ENCODE measurements at places on chromosomes 7 and 10.

GRCh38 chr10:33005322-33006301 is 47.6 kb upstream of the ITGB1 start:
- DNase-seq: no peak

GRCh38 chr10:59064080-59064692 is 112.3 kb upstream of the PHYHIPL start:
- no peak for DNase-seq

DNA sequence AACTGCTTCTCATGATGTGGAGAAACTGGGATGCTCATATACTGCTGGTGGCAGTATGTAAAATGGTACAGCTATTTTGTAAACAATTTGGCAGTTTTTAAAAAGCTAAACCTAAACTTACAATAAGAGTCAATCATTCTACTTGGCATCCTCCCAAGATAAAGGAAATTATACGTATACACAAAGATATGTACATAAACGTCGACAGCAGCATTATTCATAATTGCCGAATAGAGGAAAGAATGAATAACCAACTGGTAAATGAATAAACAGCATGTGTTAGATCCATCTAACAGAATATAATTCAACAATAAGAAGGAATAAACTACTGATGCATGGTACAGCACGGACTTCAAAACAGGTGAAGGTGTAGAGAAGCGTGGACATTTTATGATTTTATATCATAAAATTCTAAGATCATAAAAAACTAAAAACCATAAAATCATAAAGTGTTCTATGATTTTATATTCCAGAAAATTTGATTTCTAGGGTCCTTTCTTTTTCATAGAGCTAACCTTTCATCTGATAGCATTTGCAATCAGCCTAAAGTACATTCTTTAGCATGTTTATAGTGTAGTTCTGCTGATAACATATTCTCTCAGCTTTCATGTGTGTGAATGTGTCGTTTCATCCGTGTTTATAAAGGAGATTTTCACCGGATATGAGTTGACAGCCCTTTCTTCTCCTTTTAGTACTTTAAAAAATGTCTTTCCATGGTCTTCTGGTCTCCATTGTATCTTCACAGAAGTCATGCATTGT is 261.5 kb downstream of the DIP2C start:
- DNase-seq: no peak

- no peak for DNase-seq
Measured at GRCh38 chr7:135205850-135206249, 5.5 kb downstream of the WDR91 start.

GRCh38 chr10:12218991-12219390 is 23.0 kb downstream of the CDC123 start:
- no peak for DNase-seq

DNA sequence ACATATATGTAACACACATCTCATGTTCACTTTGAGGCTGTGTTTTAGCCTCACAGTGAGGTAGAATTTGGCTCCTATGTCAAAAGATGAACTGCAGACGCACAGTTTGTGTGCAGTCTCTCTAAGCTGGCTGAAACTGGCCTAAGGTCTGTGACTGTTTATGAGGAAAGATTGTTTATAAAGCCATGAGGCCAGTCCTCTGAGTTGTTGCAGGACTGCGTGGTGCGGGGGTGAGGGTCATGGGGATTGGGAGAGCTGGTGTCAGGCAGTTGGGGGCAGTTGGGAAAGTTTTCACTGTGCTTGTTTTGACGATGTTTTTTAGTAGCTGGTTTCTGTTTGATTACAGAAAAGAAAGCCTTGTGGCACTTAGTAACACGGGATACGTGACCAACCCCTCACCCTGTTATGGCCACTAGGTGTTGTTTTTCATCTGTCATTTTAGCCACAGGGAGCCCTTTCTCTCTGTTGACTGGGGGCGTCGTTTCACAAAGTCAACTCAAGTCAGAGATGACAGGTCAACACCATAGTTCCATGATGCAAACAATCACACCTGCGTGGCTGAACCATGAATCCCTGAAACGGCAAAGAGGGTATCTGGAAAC is 310.9 kb downstream of the CCDC3 start:
- DNase-seq: no peak

DNA sequence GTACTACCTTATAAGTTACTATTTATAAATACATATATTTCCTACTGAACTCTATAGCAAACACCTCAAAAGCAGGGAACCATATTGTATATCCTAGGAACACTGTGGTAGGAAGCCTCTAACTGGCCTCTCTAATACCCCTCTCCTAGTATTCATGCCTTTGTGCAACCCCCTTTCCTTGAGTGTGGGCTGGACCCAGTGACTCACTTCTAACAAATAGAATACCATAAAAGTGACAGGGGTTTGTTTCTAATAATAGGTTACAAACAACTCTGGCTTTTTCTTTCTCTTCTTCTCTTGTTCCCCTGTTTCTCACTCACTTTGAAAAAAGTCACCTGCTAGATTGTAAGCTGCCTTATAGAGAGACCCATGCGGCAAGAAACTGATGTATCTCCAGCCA is 51.6 kb upstream of the MACC1 start:
- DNase-seq: no peak

GRCh38 chr7:100604976-100605911 is 3.1 kb downstream of the PCOLCE start:
- DNase-seq: no peak

GRCh38 chr7:144822223-144822622 is 13.6 kb downstream of the TPK1 start:
- DNase-seq: no peak

- no peak for DNase-seq
Measured at GRCh38 chr7:51481421-51481820, 164.8 kb upstream of the COBL start.

- DNase-seq: peak; percentile 5
Measured at GRCh38 chr7:119197877-119198527, 973.5 kb downstream of the ANKRD7 start.

DNA sequence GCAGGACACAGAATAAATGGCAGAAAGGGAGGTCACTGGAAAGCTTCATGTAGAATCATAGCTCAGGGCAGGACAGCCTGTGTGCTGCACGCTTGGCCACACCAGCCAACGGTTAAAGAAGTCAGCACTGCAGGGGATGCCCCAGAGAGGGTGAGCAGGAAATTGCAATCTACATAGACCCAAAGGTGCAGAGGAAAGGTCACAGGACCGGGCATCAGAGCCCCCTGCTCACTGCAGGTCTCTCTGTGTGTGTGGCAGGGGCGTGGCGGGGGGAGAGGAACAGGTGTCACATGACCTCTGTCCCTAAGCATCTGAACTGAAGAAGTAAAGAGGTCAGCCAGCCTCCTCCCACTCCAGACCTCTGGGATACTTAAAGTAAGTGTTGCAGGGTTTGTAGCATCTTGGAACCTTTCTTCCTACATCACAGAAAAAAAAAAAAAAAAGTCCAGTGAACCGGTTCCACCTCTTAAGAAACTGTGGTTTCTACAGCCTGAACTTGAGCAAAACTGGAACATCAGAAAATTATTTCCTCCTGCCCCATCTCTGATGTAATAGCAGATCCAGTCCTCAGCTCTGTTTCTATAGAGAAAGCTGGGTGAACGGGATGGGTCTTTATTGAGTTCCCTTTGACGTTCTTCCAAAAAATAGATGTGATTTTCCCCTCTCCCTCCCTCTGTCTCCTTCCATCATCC is 64.3 kb downstream of the RGS10 start:
- no peak for DNase-seq

- no peak for DNase-seq
Measured at GRCh38 chr7:51263631-51264484, 52.8 kb downstream of the COBL start.

GRCh38 chr10:92816091-92816531 is 32.2 kb upstream of the EXOC6 start:
- no peak for DNase-seq

GRCh38 chr7:148688526-148688925 is 10.2 kb upstream of the CUL1 start:
- no peak for DNase-seq

- no peak for DNase-seq
Measured at GRCh38 chr10:132407846-132408278, 10.9 kb downstream of the PWWP2B start.

DNA sequence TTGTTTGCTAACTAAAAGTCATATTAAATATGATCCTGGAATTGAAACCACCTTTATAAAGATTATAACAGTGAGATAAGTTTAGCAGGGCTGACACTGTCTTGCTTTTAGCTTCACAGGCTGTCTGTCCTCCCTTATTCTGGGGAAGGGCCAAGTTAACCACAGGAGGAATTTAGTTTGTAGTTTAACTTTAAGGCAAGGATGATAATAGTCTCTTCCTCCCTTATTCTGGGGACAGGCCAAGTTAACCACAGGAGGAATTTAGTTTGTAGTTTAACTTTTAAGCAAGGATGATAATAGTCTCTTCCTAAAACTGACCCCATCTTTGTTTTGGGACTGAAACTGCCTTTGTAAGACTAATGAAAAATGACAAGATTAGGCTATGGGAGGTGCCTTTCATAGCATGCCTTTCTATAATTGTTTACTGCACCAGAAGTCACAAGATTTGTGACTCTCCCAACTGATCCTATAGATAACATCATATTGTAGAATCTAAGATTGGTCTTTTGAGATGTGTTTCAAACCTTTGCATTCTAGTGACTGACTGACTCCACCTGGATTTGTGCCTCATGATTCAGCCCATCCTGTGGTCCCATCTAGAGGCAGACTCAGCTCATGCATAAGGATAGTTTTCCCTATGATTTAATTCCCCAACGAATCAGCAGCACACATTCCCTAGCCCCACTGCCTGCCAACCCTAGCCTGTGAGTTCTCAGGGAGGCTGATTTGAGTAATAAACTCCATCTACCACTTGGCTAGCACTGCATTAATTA is 212.0 kb downstream of the MAGI2 start:
- no peak for DNase-seq

GRCh38 chr7:22676385-22676784 is 50.6 kb upstream of the IL6 start:
- DNase-seq: no peak

- DNase-seq: no peak
Measured at GRCh38 chr7:132029369-132030085, 473.1 kb upstream of the PODXL start.

- no peak for DNase-seq
Measured at GRCh38 chr10:113894581-113894980, 40.1 kb downstream of the NHLRC2 start.
